ENCODE measurements at places on chromosomes 2 and 18.

GRCh38 chr2:150809103-150809502, 321.6 kb upstream of the RND3 start:
- DNase-seq: no peak

GRCh38 chr2:199979398-199979797, 24.0 kb downstream of the MAIP1 start:
- no peak for DNase-seq

DNA sequence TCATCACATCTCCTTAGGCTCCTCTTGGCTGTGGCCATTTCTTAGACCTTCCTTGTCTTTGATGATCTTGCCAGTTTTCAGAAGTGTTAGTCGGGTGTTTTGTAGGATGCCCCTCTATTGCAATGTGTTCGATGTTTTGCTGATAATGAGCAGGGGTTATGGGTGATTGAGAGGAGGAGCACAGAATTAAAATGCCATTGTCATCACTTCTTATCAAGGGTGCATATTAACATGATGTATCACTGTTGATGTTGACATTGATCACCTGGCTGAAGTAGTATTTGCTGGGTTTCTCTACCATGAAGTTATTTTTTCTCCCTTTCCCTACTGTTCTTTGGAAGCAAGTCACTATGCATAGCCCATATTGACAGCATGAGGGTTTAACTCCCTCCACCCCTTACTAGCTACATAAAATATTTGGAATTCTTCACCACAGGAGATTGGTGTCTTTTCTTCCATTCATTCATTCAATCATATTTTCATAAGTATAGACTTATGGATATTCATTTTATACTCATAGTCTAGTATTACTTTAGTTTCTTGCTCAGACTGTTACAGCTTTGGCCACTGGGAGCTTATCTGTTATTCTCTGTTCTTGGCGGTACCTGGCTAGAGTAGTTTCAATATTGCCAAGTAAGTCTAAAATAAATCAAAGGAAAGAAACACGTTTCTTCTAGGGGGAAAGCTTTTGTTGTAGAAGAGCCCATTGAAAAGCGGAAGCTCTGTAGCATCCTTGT, 54.5 kb upstream of the TMEM87B start:
- no peak for DNase-seq

GRCh38 chr2:128755695-128756364, 437.2 kb upstream of the HS6ST1 start:
- no peak for DNase-seq

DNA sequence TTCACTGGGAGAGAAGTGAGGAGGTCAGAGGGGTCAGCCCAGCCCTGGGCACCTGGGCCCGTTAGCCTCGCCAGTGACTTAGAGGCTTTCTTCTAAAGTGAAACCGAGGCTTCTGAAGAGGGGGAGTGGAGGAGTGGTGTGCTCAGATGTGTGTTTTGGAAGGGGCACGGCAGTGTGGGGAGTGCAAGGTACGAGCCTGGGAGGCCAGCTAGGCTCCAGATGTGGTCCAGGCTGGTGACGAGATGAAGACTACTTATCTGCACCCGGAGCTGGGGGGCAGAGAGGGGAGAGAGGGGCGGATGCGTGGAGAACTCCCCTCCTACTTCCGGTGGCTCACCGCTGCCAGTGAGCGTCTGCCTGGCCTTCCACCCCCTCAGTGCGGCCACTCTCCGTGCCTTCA, 371.3 kb upstream of the HS6ST1 start:
- peak; percentile 6 for DNase-seq

- DNase-seq: no peak
Measured at GRCh38 chr2:67135208-67135607, 261.9 kb upstream of the ETAA1 start.

DNA sequence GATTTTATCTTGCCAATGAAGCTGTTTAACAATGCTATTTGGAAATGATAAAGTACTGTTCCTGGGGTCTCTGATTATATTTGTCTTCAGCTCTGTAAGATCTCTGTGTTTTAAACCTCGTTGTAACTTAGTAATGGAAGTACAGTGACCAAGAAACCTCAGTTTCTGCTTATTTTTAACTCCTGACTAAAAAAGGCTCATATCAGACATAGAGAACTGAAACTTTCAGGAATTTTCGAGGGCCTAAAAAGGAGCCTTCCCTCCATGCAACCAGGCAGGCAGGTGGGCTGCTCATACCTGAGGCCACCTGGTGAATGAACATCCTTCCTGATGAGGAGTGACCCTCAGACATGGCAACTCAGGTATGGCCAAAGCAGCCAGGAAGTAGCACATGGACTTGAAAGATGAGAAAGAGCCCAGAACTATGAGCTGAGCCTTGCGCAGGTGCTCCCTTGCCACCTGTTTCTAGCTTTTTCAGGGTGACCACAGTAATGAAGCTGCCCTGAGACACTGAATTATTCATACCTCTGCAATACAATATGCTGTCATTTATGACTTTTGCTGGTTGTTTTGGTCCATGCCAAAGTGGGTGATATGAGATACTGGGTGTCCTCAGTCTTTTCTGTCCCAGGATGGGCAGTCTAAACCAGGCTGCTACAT, 23.9 kb downstream of the MYO3B start:
- no peak for DNase-seq

GRCh38 chr2:49940626-49941025, 786.3 kb upstream of the FSHR start:
- no peak for DNase-seq

GRCh38 chr2:41414486-41415230, 633.2 kb upstream of the PKDCC start:
- DNase-seq: peak; percentile 44
